ENCODE measurements at places on chromosomes 11 and 22.

- no peak for DNase-seq
Measured at GRCh38 chr11:117647872-117648271, 149.1 kb downstream of the DSCAML1 start.

GRCh38 chr11:27392278-27393114 is 29.5 kb upstream of the CCDC34 start:
- DNase-seq, result no peak

DNA sequence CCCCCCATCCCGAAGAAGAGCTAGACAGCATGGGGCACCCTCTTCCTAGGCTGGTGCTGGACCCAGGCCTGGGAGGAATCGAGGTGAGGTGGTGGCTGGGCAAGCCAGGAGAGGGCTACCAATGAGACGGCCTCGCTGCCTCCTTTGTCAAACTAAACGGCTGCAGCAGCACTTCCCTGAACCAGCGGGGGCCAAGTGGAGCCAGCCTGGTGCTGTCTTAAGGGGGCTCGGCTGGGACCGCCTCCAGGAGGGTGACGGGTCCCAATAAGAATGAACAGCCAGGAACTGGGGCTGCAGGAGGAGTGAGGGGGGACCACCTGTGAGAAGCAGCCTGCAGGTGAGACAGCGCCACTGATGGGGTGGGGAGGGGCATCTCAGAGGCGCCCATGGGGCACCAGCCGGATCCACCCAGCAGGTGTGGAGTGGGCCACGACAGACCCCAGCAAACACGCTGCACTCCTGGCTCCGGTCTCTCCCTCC is 17.1 kb downstream of the IFT27 start:
- no peak for DNase-seq

DNA sequence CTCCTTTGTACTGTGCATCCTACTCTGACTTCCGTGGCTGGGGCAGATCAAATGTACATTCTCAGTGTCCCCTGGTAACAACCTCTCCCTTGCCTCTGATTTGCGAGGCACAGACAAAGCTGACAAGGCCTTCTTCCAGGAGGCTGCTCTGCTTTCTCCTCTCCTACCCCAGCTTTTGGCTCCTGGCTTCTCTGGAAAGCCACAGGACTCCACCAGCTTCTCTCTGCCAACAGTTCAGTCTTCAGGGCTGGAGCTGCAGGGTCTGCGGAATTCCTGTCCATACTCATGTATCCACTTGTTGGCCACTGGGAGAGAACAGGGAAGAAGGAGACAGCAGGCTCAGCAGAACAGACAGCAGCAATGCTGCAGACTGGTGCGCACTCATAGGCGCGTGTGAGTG is 44.4 kb downstream of the P4HA3 start:
- DNase-seq, result no peak

DNA sequence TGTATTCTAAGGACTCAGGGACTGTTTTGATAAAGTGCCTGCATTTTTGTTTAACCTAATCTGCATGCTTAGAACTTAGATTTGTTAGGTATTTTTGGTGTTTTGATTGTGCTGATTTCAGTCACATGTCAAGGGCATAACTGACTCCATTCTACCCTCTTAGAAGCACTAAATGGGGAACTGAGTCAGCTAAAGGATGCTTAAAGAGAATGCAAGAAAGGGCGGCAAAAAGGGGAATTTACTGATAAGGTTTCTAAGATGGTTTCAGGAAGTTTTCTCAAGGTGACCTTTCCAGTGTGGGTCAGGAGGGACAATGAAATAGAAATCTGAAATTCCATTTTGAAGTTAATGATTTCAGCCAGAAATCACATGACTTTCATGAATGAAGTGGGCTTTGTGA is 43.0 kb downstream of the MMP20 start:
- DNase-seq, result no peak

DNA sequence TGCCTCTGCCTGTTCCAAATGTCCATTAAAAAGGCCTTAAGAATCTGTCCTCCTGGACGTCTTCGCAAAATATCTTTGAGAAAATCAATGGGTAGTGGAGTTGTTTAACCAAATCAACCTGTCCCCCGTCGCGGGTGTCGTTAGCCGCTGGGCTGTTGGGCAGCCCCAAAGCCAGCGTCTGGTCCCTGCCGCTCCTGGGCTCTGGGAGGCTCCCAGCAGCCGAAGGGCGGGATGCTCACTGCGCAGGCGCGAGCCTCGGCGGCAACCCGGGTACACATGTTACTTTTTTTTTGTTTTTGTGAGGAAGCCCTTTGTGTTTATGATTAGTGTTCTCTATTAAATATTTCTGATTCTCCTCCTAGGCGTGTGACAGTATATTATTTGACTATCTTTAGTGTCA is 12.6 kb downstream of the MMP10 start:
- DNase-seq, result no peak

DNA sequence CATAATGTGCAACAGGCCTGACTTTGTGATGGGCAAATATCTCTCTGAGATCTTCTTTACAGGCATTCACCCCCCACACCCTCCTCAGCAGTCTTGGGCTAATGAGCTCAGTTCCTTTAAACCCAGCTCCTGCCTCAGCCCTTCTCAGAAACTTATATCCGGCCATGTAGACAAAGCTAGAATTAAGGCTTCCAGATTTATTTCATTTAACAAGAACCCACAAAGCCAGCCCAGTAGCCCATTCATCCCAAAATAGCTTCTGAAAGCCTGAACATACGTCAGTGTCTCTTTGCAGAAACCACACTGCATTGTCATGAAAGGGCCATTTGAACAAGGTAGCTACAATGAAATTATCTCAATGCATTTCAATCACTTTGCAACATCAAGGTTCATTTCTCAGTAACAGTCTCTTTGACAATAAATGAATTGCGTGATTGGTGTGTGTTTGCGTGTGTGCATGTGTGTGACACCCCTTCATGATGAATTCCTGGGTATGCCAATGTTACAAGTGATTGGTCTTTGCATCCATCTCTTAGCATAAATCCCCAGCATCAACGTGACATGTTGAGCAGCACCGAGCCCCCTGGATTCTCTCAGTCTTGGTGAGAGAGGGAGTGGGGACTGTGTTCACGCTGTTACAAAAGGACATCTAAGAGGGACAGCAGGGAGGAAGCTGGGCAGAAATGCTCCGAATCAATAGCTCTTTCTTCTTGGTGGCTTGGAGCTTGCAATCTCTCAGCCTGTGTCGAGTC is 299.6 kb downstream of the KIRREL3 start:
- DNase-seq, result no peak

GRCh38 chr11:66285250-66285947 is 3.5 kb downstream of the YIF1A start:
- no peak for DNase-seq

- DNase-seq, result no peak
Measured at GRCh38 chr22:50274311-50274710, 4.1 kb upstream of the MAPK11 start.

DNA sequence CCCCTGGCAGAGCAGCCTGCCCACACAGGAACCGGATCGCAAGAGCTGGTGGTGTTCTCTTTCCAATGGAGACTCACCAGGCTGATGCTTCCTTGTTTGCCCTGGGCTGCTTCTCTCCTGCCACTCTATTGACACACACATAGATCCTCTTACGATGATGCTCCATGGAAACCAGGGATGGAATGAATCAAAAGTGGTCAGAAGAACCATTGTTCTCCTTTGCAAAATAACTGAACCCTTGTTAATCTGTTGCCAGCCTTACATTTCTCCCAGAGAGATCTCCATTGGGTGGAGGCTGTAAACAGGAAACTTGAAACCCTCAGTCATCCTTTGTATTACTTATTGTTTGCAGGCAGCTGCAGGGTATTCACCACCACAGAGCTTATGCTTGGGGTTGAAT is 24.6 kb upstream of the LDLRAD3 start:
- DNase-seq, result no peak

DNA sequence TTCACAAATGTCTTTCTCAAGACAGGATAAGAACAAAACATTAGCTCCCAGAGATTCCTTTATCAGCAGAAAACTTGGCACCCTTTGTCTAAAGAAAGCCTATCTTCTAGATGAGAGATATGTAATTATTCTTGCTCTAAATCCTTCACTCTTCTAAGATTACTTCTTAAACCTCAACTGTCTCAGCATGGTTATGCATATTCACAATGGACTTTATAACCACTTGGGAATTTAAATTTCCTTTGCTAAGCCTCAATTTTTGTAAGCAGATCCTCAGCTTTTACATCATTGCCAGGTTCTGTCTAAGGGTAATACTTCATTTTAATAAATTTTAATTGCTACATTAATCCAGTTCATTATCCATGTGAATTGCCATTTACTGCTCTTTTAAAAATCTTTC is 433.6 kb upstream of the DDI1 start:
- no peak for DNase-seq

DNA sequence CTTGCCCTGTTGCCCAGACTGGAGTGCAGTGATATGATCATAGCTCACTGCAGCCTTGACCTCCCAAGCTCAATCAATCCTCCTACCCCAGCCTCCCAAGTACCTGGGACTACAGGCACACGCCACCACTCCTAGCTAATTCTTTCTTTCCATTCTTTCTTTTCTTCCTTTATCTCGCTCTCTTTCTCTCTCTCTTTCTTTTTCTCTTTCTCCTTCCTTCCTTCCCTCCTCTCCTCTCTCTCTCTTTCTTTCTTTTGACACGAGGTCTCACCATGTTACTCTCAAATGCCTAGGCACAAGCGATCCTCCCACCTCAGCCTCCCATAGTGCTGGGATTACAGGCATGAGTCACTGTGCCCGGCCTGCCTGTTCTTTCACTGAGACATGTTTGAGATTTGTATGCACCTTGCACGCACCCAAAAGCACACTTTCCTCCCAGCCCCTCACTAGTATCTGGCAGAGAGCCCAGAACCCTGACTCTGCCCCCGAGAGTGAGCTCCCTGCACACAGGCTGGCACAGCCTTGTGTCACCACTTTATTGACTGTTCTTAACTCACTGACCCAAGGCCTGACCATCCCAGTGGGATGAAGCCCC is 56.8 kb downstream of the CD6 start:
- no peak for DNase-seq

DNA sequence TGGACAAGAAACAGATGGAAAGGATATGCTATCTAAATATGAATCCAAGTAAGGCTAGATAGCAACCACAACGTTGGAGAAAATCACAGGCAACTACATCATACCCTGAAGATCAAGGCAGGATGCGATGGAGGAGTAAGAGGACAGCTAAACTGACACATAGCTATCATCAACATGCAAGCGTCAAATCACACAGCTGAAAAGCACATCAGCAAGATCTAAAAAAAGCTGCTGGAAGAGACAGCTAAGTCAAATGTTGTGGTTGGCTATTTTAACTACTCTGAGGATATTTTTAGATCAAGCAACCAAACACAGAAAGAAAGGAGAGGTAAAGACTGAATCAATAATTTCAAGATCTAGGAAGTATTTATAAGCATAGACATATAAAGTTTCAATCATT is 466.9 kb downstream of the BRD1 start:
- DNase-seq, result no peak

- no peak for DNase-seq
Measured at GRCh38 chr22:35561796-35562526, 21.3 kb downstream of the RASD2 start.

- no peak for DNase-seq
Measured at GRCh38 chr11:120385110-120385509, 48.9 kb downstream of the ARHGEF12 start.

- DNase-seq, result no peak
Measured at GRCh38 chr11:20002312-20003216, 157.7 kb downstream of the DBX1 start.

- no peak for DNase-seq
Measured at GRCh38 chr11:44066732-44067141, 667 bp downstream of the ACCS start.

- DNase-seq, result no peak
Measured at GRCh38 chr11:20031155-20032001, 128.9 kb downstream of the DBX1 start.

GRCh38 chr22:35589071-35589755 is 27.9 kb downstream of the MB start:
- DNase-seq, result no peak

- DNase-seq, result peak; percentile 10
Measured at GRCh38 chr22:28882545-28882877, 861 bp upstream of the ZNRF3 start.

DNA sequence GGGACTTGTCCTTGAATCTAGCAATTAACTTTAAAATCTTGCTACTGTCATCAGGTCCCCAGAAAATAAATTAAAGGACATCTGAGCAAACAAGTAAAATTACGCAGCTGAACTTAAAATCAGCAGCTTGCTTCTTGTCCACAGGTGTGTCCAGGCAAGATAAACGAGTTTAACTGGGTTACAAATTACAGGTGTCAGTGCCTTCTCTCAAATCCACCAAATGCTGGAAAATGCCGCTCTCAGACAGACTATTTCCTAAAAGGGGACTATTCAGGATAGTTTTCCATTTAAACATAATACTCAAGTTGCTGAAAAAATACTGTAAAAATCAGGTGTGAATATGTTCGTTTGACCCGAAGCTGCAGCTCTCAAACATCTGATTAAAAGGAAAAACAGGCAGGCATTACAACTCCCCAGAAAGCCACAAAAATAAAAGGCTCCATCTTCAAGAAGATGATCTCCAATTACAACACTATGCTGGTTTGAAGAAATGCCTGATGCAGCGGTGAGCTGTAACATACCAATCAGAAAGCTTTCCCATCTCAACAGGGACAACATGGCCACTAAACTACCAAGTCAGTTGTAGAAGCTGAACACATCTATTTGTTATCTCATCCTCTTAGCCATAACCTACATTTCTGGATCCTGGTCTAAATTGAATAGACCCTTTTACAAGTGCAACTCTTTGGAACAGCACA is 82.1 kb downstream of the CADM1 start:
- no peak for DNase-seq

- DNase-seq, result no peak
Measured at GRCh38 chr11:68581439-68581838, 102.9 kb upstream of the GAL start.

DNA sequence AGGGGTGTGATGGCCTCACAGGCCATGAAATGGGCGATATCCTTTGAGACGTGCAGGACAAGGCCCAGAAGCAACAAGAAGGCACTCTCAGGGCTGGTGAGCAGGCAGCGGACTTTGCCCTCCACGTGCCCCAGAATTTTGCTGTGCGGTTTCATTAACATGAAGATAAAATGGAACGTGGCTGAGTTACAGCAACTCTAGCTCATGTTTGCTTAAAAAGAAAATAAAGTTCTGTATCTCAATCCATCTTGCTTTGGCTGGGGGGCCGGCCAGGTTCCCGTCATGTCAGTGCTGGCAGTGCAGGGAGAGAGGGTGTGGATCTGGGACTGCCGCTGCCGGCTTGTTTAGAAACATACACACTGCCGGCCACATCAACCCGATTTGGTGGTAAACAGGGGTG is 370.1 kb downstream of the OPCML start:
- DNase-seq, result no peak

- no peak for DNase-seq
Measured at GRCh38 chr11:12531681-12532080, 142.5 kb upstream of the TEAD1 start.

GRCh38 chr11:46347637-46348311 is 511 bp downstream of the DGKZ start:
- peak; percentile 15 for DNase-seq

DNA sequence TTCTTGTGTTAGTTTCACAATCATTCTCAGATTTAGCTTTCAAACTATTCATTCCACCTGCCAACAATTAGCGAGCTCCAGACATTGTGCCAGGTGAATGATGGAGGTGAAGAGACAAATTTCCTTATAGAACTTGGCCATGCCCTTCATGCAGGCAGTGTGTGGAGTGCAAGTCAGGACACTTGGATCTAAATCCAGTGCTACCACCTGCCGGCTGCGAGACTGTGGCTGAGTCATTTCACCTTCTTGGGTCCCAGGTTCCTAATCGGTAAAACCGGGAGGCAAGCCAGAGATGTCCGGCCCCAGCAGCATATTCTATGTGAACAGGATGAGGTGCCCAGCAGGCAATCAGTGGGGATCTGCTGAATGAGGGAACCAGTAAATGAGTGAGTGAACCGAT is 18.6 kb upstream of the EHF start:
- no peak for DNase-seq
